Esophagus muscularis mucosa (tissue), 4 donors: ENCODE measurements at places on chromosomes 1 and 21. TPM values are rescaled to one million over a fixed set of nuclear protein-coding genes. Genes with fewer than 3 reads are reported as not detected.

GUCA2B gene
- not detected for total RNA-seq

- DNase-seq, result no peak
These were observed at the start of gene MSH4 for GRCh38 chr1:75796376-75797272. Gene MSH4 (plus strand): TSS chr1:75796882. CDS start chr1:75796986, 104 bp downstream.

GRCh38 chr1:13829152-13829769 lies 129.3 kb downstream of the PRDM2 start:
- no peak for DNase-seq

GRCh38 chr1:29081201-29081600 lies 42.5 kb downstream of the TMEM200B start:
- no peak for DNase-seq

DNA sequence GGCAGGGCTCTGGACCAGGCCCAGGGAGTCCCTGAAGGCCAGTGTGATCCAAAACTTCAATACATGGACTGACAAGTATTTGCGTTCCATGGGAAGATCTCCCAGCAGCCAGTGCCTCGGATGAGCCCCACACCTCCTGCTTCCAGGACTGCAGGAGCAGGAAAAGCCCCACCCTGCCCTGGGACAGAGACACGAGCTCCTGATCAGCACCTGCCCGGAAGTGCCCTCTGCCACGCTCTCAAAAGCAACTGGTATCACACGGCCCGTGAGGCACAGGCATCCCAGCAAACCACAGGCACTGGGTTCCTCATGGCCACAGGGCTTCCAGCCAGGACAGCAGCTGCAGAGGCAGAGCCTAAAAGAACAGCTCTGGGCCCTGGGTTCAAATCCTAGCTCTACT lies 48.6 kb downstream of the ACOT7 start:
- DNase-seq, result no peak

DNA sequence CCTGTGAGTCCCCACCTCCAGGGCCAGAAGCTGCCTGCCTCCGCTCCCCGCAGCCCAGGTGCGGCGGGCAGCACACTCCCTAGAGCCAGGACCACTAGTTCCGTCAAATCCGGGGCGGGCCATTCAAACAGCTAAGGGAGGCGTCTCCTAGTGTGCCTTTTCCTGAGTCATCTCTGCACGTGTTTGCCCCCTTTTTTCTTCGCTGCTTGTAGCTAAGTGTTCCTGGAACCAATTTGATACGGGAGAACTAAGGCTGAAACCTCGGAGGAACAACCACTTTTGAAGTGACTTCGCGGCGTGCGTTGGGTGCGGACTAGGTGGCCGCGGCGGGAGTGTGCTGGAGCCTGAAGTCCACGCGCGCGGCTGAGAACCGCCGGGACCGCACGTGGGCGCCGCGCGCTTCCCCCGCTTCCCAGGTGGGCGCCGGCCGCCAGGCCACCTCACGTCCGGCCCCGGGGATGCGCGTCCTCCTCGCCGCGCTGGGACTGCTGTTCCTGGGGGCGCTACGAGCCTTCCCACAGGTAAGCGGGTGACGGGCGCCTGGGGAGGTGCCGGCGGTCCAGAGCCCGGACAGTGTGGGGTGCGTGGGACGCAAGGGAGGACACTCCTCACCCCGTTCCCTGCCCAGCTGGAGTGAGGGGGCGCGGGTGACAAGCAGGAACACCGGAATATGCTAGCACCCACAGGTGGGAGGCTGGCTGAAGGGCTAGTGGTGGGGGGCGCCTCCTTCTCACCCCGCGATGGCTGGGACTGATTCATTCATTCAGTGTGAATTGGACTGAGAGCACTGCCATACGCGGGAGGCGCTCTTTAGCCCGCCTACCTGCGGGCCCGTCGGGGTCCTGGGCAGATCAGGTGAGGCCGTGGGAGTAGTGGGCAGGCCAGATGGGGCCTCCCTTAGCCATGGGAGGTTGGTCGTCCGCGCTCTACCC lies at the start of gene TNFRSF8:
TSS of gene TNFRSF8 (plus strand) at position 163 of the 932 bp plus-strand sequence. CDS start at position 459, 296 bp downstream.
- no peak for DNase-seq

GRCh38 chr1:119554183-119554582 lies 47.2 kb downstream of the HSD3B1 start:
- DNase-seq, result no peak

DNA sequence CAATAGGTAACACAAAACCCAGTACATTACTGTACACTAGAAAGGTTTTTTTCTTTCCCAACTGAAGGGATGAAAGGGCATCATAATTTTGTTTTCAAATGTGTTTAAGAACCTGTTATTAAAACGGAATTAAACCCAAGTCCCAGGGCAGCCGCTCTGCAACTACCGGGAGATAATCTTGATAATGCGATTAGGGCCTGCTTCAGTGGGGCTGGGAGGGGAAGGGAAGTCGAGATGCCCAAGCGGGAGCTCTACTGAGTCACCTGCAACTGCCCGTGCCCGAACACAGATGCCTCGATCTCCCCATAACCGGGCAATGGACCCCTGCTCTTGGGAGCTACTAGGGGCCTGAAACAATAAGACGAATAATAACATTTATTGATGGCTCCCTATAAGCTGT lies 61.4 kb downstream of the KAZN start:
- DNase-seq, result no peak

DNA sequence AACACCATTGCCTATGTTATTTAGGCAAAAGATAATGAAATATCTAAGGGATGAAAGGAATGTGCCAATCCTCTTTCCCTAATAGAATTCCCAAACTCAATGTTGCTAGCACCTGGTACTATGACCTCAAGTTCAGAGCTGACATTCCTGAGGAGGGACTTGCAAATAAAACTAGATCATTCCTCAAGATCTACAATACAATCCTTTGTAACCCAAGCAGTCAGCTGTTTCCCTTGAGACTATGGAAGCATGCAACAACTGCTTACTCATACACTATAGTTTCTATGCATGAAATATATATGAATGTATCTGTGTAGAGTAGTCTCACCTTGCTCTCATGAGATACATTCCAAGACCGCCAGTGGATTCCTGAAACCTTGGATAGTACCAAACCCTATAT lies 65.0 kb downstream of the ABL2 start:
- no peak for DNase-seq

- no peak for DNase-seq
These were observed 32.9 kb downstream of the KIAA1614 start for GRCh38 chr1:180945551-180945950.

GRCh38 chr1:14513111-14513510 lies 85.4 kb upstream of the KAZN start:
- DNase-seq, result no peak

- DNase-seq, result no peak
These were observed 192.5 kb upstream of the FOXD3 start for GRCh38 chr1:63129855-63130254.
